IMR-90 (cell line): ENCODE measurements at places on chromosomes 3 and 15. TPM values are rescaled to one million over a fixed set of nuclear protein-coding genes. Genes with fewer than 3 reads are reported as not detected.

GRCh38 chr3:127387556-127388153 lies 99.8 kb upstream of the PRR20G start:
- no peak for DNase-seq

DNA sequence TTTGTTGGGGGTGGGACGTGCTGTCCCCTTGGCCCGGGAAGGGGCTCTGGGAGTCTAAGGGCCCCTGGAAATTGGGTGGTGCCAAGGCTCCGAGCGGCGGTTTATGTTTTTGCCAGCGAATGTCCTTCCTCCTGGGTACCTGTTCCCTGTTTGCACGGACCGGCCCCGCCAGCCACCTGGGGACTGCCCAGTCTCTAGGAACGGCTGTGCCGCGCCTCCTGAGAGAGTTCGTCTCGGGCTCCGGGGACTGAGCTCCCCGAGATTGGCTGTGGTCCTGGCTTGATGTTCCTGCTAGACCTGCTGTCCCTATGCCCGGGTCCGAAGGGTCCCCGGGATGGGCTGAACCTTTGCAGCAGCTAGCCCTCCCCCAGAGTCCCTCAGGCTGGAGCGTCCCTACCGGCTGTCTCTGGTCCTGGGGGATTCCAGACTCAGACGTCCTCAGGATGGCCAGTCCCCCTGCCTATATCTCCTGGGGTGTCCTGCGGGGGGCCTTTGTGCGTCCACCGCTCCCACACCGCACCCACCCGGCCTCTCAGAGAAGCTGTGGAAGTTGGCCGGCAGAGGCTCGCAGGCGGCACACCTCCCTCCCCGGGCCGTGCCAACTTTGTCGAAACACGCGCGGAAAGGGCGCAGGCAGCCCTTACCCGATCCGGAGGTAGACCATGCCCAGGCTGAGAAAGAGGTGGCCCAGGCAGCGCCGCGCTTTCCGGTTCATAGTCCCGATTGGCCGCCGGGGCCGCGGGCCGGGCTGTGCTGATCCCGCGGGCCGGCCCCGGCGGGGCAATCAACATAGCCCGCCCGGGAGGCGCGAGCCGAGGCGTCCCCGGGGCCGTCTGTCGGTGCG lies 547 bp downstream of the WNT7A start:
- DNase-seq = no peak

GRCh38 chr15:101442272-101442671 lies 47.2 kb downstream of the PCSK6 start:
- DNase-seq = no peak

GRCh38 chr15:81189583-81190283 lies 6.9 kb upstream of the IL16 start:
- peak; percentile 99 for DNase-seq

- peak; percentile 90 for DNase-seq
Observed at GRCh38 chr3:127697551-127698240, 24.9 kb downstream of the ABTB1 start.

- no peak for DNase-seq
Observed at GRCh38 chr3:24492971-24493551, 1.6 kb downstream of the THRB start.

DNA sequence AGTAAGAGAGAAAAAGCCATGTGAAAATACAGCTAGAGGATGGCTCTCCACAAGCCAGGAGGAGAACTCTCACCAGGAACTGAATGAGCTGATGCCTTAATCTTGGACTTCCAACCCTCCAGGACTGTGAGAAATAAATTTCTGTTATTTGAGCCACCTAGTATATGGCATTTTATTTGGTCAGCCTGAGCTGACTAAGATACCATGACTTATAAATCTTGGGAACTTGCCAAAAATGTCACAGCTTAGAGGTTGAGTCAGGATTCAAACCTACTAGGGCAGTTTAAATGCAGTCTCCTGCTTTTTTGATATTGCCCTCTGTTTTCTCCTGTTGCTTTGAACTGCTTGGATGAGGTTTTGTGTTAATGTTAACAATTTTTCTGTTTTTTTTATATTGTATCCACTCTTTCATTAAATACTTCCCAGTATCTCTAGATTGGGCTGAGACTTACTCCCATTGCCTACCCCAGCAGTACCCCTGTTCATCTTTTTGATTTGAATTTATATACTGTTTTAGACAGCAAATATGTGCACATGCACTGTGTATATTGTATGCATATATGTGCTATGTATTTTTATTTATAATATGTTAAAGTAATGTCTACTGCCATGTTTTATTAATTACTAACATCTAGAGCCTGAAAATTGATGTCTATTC lies 1223.2 kb downstream of the OTOL1 start:
- DNase-seq = peak; percentile 97

GRCh38 chr3:45541326-45542321 lies 52.9 kb upstream of the LIMD1 start:
- no peak for DNase-seq

DNA sequence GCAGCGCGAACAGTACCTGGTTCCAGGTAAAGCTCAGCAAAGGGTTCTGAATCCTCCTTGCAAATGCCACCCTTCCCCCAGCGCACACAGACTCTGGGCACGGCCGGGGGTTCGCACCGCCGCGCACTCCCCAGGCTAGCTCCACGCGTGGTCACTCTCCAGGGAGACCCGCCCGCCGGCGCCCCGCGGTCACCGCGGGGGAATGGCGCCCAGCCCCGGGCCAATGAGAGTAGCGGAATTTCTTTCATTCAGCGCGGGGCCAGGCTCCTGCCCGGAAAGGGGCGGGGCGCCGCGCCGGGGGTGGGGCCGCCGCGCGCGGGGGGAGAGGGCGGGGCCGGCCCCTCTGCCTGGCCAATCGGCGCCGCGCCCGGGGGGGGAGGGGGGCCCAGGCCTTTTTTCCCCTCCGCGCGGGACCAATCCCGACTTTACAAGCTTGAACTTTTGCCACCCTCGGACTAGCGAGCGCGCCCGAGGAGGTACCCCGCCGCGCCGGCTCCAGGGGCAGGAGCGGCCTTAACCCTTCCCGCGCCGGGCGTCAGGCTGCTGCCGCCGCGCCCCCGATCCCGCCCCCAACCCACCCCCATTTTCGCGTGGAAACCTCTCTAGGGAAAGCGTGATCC lies 1.1 kb upstream of the SMAD6 start:
- DNase-seq = peak; percentile 91

- DNase-seq = no peak
Observed at GRCh38 chr3:166570102-166570501, 732.9 kb upstream of the BCHE start.

Gene ADAMTS7
- polyA plus RNA-seq = 12.6 and 13.2 TPM in 2 replicates

Gene ANKRD63
- polyA plus RNA-seq = not detected in 2 replicates

Gene FBXO40
- not detected in 2 replicates for polyA plus RNA-seq

Gene RNF123
- polyA plus RNA-seq = 37.7 and 45.6 TPM in 2 replicates

Gene CCR4
- polyA plus RNA-seq = not detected in 2 replicates
